NCI-H2081 treated with DMSO at 0.1 percent for 48 hours (cell line): ENCODE measurements at places on chromosomes 1 and 21.
A peak's percentile ranks its signal among the peaks of the same experiment; 100 is the strongest.

GRCh38 chr1:168734946-168735345 is 5.9 kb upstream of the DPT start:
- DNase-seq, result no peak

- no peak for DNase-seq
Observed at GRCh38 chr1:110212169-110213142, 2.3 kb downstream of the KCNC4 start.

DNA sequence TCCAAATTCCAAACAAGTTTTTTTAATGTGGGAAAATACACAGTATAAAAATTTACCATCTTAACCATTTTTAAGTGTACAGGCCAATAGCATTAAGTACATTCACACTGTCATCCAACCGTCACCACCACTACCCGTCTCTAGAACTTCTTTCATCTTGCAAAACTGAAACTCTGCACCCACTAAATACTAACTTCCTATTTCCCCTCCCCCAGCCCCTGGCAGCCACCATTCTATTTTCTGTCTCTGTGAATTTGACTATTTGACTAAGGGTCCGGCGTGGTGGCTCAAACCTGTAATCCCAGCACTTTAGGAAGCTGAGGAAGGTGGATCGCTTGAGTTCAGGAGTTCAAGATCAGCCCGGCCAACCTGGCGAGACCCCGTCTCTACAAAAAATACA is 36.1 kb downstream of the CLSTN1 start:
- no peak for DNase-seq

DNA sequence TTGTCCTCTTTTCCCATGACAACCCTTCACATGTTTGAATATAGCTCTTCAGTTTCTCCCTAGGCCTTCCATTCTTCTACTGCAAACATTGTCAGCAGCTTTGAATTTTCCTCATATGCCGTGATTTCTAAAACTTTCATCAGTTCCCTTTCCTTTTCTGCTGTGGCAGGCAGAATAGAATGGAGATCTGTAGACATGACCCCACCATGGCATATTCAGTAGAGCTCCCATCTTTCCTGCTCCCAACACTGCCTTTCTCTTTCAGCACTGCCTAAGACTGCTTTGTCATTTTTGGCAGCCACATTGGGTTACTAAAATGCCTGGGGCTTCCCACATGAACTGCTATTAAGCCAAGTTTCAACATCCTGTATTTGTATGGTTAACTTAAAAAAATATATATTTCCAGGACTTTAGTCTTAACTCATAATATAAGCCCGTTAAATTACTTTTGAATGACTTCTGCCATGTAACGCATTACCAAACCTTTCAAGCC is 60.9 kb downstream of the TBX19 start:
- no peak for DNase-seq

DNA sequence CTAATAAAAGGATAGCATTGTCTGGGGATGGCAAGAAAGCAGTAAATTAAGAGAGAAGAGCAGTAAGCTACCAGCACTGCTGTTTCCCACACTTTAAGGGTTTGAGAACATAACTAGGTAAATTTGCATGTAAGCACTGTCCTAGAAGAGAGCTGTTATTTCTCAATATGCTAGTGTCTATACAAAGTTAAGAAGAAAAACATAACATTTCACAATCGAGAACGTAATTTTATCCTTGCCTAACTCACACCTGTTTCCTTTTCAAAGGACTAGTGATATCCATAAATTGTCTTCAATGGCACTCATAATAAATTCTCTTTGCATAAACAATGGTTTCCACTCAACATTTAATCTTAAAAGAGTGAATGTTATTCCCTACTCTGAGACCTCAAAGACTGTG is 576.0 kb downstream of the PTBP2 start:
- DNase-seq, result no peak

- DNase-seq, result no peak
Observed at GRCh38 chr21:22174746-22175145, 1176.5 kb downstream of the NCAM2 start.

DNA sequence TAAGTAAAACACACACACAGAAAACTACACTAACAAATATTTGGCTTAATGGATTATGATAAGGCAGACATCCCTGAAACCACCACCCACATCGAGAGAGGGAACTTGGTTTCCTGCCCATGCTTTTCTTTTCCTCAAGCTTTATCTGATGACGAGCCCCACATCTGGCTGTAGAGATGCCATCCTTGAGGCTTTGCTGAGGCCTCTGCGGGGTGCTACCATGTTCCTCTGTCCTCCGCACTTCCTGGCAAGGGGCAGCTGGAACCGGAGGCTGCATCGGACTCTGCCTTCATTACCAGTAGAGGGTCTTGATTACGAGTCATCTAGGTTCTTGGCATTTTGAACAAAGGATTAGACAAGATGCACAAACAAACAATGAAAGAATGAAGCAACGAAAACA is 21.7 kb upstream of the C1orf174 start:
- DNase-seq, result no peak

- no peak for DNase-seq
Observed at GRCh38 chr1:11379851-11380250, 99.1 kb upstream of the DISP3 start.

- no peak for DNase-seq
Observed at GRCh38 chr1:201493757-201494617, 12.9 kb downstream of the CSRP1 start.

DNA sequence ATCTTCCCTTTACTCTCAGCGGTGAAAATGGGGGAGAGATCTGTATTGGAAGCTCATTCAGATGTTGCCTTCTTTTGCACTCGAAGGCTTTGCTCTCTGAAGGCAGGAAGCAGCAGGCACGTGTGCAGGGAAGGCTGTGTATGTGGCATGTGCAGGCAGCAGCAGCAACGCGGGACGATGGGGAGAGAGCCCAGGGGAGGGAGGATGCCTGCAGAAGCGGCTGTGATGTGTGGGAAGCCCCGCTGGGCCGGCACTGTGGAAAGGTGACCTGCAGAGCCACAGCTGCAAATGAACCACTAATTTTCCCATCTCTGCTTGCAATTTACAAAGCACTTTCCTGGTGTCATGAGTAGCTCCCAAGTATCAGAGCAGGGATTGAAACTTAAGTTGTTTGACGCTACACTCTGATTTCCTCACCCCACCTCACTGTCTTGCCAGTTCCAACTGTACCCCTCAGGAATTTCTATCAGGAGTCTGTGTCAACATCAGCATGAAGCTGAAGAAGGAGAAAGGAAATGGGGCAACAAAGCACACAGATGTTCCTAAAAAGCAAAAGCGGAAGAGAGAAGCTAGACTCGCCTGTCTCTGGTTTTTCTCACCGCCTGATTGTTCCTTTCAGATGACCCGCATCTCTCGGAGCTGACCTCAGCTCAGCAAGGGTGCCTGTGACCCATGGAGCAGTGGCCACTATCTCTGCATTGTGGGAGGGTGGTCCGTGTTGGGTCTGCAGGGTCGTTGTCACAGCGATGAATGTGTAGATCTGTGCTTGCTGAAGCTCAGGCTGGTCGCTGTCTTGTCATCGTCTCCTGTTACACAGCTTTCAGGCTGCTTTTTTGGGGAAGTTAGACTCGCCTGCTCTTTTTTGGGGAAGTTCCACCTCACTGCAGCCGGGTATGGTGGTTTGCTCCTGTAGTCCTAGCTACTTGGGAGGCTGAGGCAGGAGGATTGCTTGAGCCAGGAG is 156.1 kb downstream of the KIF26B start:
- DNase-seq, result no peak

DNA sequence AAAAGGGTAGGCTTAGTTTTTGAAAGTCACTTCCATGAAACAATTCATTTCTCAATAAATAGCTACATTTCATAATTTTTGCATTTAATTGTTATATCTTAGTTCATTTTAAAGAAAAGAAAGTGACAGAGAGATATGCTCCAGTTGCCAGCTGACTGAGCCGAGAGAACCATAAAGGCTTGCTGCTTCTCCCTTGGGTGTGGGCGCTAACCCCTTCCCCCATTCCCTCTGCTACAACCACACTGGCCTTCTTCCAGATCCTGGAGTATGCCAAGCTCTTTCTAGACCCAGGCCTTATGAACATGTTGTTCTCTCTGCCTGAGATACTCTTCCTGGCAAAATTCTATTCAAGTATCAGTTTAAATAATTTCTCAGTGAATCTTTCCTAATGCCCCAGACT is 12.3 kb downstream of the SORT1 start:
- no peak for DNase-seq

DNA sequence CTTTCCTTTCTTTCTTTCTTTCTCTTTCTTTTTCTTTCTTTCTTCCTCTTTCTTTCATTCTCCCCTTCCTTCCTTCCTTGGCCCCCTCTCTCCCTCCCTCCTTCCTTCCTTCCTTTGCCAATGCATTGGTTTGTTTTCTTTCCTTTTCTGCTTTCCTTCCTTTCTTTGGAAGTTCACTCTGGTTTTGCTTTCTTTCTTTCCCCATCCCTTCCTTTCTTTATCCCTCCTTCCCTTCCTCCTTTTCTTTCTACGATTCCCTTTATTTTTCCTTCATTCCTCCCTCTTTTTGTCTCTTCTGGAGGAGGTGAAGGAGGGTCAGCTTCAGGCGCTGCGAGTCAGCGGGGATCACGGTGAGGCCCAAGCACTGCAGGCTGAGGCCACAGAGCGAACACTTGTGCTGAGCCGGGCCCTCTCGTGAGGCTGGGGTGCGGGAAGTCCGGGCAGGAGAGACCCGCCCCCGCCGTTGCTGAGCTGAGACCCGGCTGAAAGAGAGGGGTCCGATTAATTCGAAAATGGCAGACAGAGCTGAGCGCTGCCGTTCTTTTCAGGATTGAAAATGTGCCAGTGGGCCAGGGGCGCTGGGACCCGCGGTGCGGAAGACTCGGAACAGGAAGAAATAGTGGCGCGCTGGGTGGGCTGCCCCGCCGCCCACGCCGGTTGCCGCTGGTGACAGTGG is 1.5 kb downstream of the SIM2 start:
- no peak for DNase-seq

- no peak for DNase-seq
Observed at GRCh38 chr1:211908951-211909350, 78.4 kb upstream of the LPGAT1 start.

- no peak for DNase-seq
Observed at GRCh38 chr21:36079010-36079649, 9.3 kb downstream of the CBR1 start.

DNA sequence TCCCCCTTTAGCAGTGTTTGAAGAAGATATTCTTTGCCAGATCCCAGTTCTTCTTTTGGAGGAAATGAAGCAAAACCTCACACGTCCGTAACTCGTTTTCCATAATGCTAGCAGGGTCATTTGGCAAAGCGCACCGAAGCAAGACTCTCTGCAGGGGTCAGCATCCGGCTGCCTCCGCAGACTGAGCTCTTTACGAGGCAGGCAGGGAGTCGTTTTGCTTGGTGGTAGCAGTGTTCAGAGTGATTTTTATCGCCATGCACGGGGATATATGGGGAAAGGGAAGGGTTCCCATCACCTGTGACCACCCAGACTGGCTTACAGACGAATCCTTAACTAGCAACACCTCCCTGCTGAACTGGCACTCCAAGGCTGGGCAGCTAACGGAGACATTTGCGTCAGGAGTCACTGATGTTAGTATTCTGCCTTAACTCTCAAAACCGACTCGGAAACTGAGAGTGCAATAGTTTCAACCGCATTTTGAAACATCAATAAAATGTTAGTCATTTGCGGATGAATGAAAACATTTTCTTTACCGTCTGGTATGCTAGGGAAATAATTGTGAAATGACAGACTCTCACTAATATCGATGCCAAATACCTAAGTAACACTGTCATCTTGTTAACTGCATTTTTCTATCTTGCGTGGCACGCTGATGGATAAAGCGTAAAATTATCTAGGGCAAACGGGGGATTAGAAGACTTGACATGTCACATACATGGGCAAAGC is 2.2 kb upstream of the NEGR1 start:
- DNase-seq, result peak; percentile 55

- no peak for DNase-seq
Observed at GRCh38 chr1:202247104-202247503, 53.5 kb downstream of the LGR6 start.

DNA sequence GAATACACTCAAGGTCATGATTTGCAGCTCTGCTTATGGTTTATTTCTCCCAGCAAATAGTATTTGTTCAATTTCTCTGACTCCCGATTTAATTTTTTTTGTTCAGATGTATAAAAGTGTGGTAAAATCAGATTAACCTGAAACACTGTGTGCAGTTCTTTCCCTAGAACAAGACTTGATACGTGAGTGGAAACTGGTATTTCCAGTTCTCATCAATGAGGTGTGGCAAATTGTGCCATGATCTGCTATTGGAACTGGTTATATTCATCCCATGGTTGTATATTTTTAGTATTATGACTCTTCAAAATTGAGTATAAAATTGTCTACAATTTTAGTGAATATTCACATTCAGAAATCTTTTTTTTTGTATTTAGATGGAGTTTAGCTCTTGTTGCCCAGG is 76.8 kb upstream of the IVNS1ABP start:
- DNase-seq, result no peak

GRCh38 chr21:15061279-15061678 is 3.5 kb downstream of the NRIP1 start:
- DNase-seq, result no peak

DNA sequence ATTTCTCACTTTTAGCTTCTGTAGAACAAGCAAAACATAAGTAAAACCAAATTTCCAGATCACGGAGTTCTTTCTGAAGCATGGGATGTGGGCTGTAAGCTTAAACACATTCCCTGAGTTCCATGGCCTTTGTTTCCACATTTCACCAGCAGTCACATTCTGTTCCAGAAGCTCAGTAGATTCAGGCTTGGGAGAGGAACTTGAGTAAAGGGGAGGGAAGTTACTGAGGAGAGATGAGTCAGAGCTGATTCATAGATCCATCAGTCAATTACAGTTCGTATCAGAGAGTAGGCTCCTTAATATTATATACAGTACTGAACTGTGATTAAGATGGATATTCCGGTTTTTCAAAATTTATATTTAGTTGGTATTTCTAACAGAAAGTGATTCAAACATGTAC is 614.3 kb downstream of the NCAM2 start:
- no peak for DNase-seq

GRCh38 chr21:26954662-26955121 is 12.2 kb downstream of the ADAMTS5 start:
- DNase-seq, result no peak

DNA sequence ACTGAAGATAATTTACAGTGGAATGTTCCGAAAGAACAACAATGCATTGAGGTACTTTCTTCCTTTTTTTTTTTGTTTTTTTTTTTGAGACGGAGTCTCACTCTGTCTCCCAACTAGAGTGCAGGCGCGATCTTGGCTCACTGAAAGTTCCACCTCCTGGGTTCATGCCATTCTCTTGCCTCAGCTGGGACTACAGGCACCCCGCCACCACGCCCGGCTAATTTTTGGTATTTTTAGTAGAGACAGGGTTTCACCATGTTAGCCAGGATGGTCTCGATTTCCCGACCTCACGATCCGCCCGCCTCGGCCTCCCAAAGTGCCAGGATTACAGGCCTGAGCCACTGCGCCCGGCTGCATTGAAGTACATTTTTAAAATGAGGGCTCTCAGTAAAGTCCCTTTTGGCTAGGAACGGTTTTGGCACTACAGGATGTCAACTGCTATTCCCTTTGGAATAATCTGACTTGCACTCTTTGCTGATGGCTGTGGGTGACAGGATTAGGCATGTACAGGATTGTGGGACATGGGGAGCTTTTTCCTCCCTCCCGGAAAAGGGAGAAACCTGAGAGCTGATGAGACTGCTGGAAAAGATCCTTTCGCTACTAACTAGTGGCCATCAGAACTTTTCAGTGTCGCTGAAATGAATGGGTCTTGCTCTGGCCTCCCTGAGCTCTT is 56.9 kb upstream of the EDEM3 start:
- no peak for DNase-seq
